Neural cell (in vitro differentiated cells): ENCODE measurements at places on chromosomes 13 and 19. TPM values are rescaled to one million over a fixed set of nuclear protein-coding genes. Genes with fewer than 3 reads are reported as not detected.

The CEACAM4 gene
- polyA plus RNA-seq, result not detected in 2 replicates

The CADM4 gene
- polyA plus RNA-seq, result 211 and 220 TPM in 2 replicates

The OVOL3 gene
- not detected in 2 replicates for polyA plus RNA-seq

The DCLK1 gene
- 118 and 124 TPM in 2 replicates for polyA plus RNA-seq

The FCAR gene
- polyA plus RNA-seq, result not detected in 2 replicates

The PNMA8C gene
- polyA plus RNA-seq, result 16.1 and 17.2 TPM in 2 replicates

The THSD1 gene
- polyA plus RNA-seq, result 2.3 and 3.8 TPM in 2 replicates

The NANOS3 gene
- 3.2 and 3.8 TPM in 2 replicates for polyA plus RNA-seq

The PLEKHF1 gene
- not detected in 2 replicates for polyA plus RNA-seq

The ZNF628 gene
- polyA plus RNA-seq, result 0.37 and 0.68 TPM in 2 replicates

The ZNF547 gene
- 11.6 and 13.1 TPM in 2 replicates for polyA plus RNA-seq
